ENCODE measurements at places on chromosomes 3 and 15.

DNA sequence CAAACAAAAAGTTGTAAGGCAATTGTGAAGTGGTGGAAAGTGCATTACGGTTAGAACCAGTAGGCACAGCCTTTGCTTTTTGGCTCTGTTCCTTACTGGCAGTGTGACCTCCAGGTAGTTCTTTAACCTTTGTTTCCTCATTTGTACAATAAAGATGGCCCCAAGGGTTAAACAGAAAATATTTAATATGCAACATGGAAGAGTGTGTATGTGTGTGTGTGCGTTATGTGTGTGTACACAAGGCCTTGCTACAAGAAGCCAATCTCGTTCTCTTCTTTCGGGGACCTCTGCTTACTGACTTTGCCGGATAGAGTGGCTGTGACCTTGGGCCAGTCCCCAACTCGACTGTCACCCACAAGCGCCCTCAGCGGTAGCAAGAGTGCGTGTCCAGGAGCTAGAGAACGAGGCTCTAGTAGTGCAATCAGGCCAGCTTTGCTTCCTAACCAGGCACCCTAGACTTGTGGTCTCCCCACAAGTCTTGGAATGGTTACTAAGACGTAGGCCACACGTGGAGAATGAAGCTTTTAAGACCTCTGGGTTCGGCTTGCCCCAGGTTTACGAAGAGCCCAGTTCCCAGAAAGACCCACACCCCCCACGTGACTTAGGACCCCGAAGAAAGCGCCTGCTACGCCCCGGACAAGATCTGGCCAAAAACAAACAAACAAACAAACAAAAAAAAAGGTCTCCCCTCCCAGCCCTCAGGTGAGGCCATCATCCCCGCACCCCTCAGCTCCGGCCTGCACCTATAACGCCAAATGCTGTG, 593 bp downstream of the CIAO2A start:
- no peak for DNase-seq

GRCh38 chr3:23096041-23096440, 107.1 kb upstream of the UBE2E2 start:
- no peak for DNase-seq

GRCh38 chr15:33834892-33835743, 133.2 kb upstream of the CHRM5 start:
- no peak for DNase-seq

DNA sequence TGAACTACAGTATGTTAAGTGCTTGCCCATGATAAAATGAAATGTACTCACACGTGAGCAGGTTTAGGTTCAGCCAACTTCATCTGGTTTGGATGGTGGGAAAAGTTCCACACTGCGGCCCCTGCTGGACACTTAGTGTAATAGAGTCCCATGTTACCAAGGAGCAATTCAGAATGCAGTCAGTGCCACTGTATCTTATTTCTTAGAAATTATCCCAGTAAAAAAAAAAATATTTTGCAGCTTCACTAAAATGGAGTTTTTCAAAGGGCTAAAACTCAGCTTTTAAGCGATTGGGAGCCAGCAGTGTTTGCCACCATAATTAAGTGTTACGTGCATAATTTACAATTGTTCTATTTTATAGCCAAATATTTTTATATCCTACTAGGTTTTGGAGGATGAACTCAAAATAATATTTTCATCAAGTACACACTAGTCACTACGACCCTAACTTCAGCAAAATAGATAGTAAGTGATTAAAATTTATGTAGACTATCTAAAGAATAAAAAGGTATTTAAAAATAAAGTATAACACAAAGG, 371.7 kb upstream of the GBE1 start:
- no peak for DNase-seq

GRCh38 chr3:33717616-33717865, 513 bp downstream of the CLASP2 start:
- DNase-seq, result no peak

GRCh38 chr15:71626596-71627088, 183.7 kb upstream of the NR2E3 start:
- DNase-seq, result no peak

- DNase-seq, result no peak
These were observed 177.0 kb downstream of the MAGI1 start for GRCh38 chr3:65861718-65862117.

- DNase-seq, result no peak
These were observed 8.0 kb downstream of the ZBBX start for GRCh38 chr3:167372138-167372537.

DNA sequence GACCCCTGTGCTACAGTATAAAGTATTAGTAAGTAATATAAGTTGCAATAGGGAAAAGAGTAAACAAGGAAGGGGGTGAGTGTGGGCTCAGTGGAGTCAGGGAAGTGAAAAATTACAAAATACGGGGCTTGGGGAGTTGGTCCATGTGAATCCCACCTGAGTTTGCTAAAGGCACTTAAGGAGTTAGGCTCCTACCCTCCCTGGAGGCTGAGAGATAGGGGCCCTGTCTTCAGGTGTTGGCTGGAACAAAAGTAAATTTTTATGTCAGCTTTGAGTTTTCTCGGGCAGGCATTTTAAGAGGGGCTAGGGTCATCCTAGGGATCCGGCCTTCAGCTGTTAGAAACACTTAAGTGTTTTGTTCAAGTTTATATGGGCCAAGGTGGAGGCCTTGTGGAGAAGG, 8.2 kb downstream of the TRPC1 start:
- DNase-seq, result no peak

DNA sequence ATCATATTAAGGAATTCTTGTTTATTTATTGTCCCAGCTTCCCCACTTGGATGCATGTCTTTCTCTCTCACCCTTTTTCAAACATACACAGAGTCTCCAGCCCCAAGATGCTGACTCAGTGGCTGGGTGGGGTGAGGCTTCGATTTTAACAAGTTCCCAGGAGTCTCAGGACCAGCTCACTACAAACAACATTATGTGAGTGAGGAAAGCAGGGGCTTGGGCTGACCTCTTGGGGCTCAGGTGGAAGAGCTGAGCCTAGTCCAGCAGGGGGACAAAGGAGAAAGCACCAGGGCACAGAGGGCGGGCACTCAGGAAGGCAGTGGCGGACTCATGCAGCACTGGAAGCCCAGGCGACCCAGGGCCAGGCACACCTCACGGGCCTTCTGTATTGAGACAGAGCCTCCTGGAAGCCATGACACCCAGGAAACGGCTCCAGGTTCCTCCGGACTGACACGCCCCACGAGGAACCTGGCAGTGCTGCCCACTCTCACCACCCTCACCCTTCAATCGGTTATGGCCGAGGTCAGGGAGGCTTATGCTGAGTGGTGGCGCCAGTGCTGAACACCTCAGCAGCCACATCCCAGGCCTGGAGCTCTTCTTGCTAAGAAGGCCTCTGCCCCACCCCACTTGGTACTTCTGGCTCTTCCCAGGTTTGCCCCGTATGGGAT, 97.4 kb downstream of the LRIG1 start:
- DNase-seq, result no peak

DNA sequence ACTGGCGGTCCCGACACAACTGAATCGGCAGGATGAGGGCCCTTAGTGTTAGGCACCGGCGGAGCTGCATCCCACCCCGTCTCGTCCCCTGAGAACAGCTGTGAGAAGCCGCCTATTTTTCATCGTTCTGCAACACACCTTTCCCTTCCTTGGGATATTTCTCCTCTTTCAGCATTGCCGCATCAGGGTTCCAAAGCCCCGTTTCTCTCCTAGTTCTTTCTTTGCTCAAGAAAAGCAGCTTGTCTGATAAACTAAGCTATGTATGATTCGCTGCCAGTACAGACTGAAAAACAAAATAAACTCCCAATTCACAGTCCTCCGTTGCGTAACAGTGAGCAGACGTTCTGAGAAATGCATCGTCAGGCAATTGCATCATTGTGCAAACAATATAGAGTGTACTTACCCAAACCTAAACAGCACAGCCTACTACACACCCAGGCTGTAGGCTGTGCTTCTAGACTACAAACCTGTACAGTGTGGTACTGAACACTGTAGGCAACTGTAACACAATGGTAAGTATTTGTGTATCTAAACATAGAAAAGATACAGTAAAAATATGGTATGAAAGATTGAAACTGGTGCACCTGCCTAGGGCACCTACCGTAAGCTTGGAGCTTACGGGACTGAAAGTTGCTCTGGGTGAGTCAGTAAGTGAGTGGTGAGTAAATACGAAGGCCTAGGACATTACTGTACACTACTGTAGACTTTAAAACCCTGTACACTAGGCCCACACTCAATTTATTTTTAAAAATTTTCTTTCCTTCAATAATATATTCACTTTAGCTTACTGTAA, 8.9 kb upstream of the ADAMTS17 start:
- DNase-seq, result no peak

DNA sequence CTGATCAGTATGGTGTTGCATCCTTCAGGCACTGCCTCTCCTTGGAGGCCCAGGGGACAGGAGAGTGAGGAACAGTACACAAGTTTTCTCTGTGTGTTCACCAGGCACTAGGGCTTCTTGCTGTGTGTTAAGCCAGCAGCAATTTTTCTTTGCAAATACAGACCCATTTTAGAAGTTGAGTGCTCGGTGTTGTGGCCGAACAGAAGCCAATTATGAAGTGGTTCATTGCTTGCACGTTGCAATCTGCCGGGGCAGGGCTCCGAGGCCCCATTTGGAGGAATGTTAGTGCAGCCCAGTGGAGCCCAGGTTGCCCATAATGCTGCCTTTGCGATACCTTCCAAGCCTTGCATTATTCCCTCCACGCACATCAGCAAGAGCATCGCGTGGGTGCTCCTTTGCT, 51.0 kb downstream of the EPHB1 start:
- no peak for DNase-seq

DNA sequence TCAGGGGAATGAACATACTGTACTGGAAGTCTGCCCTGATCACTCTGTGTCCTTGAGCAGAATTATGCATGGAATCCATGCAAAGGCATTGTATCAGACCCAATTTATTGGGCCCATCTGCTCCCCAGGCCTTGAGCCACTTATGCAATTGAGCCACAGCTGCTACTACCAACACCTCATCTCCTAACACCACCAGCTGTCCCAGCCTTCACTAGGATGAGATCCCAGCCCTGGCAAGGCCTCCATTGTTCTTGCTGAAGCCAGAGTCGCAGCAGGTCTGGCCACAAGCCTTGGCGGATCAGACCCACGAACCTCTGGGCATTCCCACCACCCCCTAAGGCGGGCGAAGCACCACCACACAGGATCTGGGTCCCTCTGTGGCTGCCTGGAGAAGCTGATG, 9.2 kb upstream of the NME9 start:
- no peak for DNase-seq

- no peak for DNase-seq
These were observed 130.6 kb upstream of the BCL6 start for GRCh38 chr3:187875863-187876262.

- no peak for DNase-seq
These were observed 30.7 kb downstream of the LRTM1 start for GRCh38 chr3:54897028-54897711.

DNA sequence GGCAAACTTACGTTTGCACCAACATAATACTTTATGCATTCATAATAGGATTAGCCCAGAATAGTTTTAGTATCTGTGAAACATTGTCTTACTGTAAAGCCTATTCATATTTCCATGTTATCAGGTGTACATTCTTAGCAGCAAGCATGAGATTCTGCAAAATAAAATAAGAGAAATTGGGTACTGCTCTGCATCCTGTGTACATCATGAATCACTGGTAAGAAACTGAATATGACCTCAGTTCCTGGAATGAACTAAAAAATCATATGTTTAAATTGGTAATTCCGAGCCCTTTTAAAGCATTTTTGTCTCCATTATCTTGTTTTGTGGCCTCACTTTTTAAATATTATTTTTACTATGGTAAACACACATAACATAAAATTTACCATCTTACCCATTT, 605.1 kb downstream of the ROBO1 start:
- no peak for DNase-seq

DNA sequence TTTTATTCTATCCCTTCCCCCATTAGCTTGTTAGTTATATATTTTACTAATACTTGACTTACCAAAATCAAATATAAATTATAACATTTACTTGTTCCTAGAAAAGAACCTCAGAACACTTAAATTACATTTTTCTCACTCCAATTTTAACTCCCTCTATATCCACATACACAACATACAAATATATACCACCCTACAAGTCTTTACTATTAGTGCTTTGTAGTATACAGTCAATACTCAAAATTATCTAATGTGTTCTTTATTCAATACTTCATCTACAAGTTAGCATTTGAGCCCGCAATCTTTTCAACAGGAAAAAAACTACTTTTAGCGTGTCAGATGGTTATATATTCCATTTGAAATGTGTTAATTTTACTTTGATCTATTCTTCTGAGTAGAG, 100.3 kb downstream of the ADAM10 start:
- DNase-seq, result no peak

DNA sequence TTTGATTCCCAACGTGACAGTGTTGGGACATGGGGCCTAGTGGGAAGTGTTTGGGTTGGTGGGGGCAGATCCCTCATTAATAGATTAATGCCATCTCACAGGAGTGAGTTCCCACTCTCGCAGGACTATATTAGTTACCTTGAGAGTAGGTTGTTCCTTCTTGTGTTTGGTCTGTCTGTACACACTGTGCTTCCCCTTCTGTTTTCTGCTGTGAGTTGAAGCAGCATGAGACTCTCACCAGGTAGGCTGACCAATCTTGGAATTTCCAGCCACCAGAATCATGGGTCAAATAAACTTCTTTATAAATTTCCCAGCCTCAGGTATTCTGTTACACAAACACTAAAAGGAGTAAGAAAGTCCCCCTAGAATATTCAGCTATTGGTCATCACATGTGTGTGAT, 145.4 kb downstream of the ERC2 start:
- DNase-seq, result no peak

GRCh38 chr3:46312991-46313390, 40.9 kb upstream of the CCR2 start:
- DNase-seq, result no peak

DNA sequence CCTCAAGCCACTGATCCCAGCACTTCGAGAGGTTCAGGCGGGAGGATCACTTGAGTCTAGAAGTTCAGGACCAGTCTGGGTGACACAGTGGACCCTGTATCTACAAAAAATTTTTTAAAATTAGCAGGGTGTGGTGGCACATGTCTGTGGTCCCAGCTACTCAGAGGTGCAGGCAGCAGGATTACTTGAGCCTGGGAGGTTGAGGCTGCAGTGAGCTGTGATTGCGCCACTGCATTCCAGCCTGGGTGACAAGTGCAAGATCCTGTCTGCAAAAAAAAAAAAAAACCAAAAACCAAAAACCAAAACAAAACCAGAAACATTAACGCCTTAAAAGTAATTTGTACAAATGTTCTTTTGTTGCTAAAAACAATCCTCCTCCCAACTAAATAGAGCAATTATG, 27.9 kb upstream of the SLC12A8 start:
- DNase-seq, result no peak

- DNase-seq, result no peak
These were observed 71.8 kb upstream of the ZBTB20 start for GRCh38 chr3:115218859-115219258.

DNA sequence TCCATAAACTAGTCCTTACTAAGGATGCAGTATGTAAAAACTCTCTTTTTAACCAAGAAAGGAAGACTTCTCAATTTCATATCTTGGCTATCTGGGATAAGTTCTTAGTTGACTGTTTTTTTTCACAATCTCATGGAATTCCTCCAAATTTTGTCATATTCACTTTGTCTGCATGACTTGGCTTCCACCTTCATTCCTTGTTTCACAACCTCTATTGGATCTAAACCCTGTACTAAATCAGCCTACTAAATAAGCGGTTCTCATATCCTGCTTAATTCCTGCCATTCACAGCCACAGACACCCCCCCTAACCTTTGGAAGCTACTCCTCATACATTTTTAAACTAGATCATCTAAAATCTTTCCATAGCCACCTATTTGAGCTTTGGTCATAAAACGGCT, 370.6 kb upstream of the NAALADL2 start:
- DNase-seq, result no peak

- DNase-seq, result no peak
These were observed 1.1 kb upstream of the ZNF639 start for GRCh38 chr3:179321668-179322285.

- DNase-seq, result no peak
These were observed 284.4 kb downstream of the KCNH8 start for GRCh38 chr3:19432669-19433068.

All from T-helper 17 cell (primary cell).